ENCODE measurements at places on chromosomes 6 and 20.

GRCh38 chr6:93574299-93574698, 154.9 kb upstream of the EPHA7 start:
- no peak for DNase-seq

DNA sequence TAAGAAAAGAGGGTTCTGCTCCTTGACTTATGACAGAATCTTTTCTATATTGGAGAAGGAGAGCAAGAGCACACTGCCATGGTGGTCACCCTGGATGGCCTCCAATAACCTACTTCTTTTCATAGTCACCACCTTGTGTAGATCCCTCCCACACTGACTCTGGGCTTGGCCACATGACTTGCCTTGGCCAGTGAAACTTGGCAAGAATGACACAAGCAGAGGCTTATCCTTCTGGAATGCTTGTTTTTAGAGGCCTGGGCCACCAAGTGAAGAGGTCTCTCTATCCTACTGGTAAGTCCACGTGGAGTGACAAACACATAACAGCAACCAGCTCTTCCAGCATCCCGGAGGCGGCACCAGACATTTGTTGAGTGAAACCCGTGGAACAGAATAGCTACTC, 349.4 kb upstream of the JARID2 start:
- DNase-seq = no peak

GRCh38 chr6:55405474-55406235, 78.4 kb downstream of the GFRAL start:
- no peak for DNase-seq

DNA sequence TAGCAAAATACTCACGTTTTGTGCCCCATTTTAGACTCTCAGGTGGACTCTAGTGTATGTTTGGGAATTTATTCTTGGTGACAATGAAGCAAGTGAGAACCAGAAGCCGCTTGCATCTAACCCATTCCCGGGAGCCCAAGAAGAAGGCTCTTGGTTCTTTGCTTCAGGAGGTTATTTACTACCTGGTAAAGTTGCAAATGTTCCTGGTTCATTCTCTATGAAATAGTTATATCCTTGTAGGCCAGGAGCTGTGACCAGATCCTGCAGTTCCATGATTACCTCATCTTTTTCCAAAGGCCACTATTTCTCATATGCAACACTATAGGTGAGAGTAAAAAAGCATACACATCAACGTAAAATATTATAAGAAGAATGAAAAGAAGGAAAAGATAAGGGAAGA, 60.9 kb upstream of the FABP7 start:
- DNase-seq = no peak

DNA sequence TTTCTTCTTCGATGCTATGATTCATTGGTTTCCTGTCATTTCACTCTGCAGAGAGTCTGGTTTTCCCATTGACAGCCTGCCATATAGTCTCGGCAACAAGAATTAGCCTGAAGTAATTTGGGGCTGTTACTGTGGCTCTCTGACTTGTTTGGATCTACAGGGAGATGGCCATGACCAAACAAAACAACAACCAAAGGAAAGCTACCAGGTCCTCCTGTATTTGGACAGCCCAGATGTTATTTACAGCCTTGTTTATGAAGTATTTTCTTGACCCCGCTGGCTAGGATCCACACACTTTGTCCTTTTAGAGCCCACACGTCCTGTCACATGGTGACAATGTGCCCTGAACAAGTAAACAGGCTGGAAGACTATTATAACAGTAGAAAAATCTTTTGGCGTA, 111.4 kb upstream of the PREP start:
- no peak for DNase-seq

- DNase-seq = no peak
These were observed 18.0 kb upstream of the HLA-A start for GRCh38 chr6:29924287-29924686.

DNA sequence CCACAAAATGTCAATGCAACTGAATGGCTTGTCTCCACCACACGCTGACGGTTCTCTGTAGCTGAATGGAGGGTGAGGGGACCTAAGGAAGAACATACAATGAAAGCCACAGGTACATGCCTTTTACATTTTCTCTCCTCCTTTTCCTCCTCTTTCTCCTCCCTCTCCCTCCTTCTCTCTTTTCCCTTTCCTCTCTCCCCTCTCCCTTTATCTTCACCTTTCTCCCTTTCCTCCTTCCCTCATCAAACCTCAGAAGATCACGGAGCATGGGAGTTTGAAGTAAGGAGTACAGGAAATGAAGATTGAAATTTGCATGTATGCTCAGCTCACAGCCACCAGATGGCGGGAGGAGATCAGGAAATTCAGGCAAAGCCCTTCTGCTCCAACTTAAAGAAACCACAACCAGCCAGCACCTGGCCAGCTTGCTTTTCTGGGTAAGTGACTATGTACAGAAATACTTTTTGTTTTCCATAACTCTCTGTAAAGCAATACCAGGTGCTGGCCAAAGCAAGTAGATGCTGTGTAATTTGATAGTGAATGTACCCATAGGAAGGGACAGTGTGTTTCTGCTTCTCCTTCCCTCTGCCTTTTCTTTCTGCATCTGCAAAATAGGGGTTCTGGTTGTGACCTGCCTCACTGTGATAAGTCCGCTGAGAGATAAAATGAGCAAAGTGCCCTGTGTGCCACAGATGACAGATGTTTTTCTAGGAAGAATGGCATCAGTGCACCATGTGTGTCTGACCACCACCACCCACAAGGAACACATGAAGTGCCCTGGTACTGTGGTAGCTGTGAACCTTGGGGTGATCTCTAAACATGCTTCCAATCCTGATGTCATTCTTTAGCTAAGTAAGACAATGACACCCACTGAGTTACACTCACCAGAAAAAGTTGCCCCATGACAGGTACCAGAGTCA, 18.6 kb upstream of the FOXO3 start:
- peak; percentile 62 for DNase-seq

DNA sequence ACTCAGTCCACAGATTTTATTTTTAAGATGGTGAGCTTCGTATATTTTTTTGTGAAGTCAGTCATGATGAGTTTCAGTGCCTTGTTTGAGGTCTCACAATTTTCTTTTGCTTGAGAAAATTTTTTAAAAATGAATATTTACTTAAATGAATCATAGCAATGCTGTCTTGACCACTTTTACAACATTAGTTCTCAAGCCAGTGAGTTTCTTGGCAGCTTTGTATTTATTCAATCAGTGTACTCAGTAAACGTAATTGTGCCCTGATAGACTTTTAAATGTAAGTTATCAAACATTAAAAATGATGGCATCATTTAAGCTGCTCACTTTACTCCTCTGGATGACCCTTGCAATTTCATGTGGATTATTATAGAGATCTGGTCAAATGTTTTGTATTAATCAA, 261.4 kb downstream of the KHDC1L start:
- DNase-seq = no peak

GRCh38 chr20:535958-536357, 7.6 kb downstream of the CSNK2A1 start:
- no peak for DNase-seq

DNA sequence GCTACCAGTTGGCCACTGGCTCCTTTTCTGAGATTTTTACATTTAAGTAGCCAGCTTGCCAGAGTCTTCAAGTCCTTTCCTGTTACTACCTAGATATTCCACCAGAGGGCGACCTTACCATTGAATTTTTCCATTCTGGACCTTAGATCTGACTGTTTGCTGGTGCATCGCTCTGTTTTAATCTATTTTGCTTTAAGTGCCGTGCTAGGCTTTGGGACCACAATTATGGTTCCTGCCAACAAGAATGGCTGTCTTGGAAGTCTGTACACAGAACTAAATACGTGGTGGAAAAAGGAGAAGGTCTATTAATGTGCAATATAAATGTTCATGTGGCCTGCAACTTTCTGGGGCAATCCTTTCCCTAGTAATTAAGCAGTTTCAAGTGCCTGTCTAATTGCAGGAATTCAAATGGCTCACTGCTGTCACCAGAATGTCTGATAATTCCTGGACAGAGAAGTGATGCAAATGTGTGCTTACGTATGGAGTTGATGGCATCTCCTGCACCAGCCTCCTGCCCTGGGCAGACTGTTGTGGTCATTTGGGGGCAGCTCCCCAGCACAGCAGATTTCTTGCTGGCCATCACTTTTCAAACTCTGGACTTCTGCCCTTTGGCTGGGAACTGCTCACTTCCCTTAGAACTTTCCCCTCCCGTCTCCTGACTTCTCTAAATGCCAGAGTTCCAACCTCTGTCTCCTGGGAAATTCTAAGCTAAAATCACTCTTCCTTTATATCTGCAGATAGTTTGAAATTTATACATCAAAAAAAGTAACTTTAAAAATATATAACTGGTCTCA, 5.6 kb upstream of the HLA-DOA start:
- no peak for DNase-seq

DNA sequence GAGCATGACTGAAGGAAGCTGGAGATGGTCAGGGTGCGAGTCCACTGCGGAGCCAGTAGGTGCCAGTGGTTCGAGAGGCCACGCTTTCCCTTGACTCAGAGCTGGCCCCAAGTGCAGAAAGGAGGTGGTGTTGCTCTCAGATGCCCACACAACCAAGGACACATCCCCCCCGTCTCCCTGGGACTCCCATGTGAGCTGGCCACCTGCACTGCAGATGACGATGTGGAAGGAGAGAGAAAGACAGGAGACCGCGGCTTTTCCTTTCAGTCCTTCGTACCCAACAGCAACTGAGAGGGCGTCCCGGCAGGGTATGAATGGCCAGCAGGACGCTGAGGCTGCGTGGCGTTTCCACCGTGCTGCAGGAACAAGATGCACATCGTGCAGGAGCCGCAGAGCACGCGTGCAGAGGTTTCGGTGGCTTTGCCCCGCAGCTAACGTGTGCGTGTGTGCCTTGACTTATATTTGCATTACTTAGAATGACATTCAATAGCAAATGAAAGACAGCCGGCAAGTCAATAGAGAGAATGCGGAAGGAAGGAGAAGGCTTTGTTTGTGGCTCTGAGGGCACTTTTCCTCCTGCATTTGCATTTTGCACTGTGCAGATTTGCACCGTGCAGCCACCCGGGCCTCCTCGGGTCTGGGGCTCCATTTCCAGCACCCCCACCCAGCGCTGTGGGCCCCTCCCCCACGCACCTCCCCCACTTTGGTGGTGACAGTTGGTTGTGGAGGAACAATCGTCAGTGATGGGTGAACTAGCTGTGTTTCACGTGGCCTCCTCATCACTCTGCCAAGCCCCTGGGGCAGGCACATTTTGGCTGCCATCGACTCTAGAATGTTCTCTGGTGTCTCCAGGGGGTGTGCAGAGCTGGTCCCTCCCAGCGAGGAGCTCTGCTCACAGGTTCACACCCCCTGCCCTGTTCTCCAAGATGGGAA, 26.4 kb upstream of the BHLHE23 start:
- no peak for DNase-seq

DNA sequence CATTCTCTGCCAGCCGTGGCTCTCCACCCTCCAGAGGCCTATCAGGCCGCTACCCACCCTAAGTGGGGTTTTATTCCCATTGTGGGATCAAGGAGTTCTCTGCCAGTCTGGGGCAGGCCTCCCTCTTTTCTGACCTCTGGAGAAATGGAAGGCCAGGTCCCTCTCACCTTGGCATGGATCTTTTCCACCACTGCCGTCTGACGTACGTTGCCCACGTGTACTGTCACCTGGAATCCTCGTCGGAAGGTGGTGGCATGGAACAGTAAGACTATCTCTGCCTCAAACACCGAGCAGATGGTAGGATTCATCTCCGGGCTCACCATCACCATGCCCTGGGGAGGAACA, 7.3 kb downstream of the GTPBP2 start:
- no peak for DNase-seq

DNA sequence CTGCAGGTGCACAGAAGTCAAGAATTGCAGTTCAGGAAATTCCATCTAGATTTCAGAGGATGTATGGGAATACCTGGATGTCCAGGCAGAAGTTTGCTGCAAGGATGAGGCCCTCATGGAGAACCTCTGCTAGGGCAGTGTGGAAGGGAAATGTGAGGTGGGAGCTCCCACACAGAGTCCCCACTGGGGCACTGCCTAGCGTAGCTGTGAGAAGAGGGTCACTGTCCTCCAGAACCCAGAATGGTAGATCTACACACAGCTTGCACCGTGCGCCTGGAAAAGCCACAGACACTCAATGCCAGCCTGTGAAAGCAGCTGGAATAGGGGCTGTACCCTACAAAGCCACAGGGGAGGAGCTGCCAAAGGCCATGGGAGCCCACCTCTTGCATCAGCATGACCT, 681.4 kb downstream of the EPHA7 start:
- no peak for DNase-seq

- no peak for DNase-seq
These were observed 59.0 kb downstream of the FAM120B start for GRCh38 chr6:170365593-170365992.

- DNase-seq = no peak
These were observed 21.9 kb downstream of the SGK1 start for GRCh38 chr6:134295953-134296553.

DNA sequence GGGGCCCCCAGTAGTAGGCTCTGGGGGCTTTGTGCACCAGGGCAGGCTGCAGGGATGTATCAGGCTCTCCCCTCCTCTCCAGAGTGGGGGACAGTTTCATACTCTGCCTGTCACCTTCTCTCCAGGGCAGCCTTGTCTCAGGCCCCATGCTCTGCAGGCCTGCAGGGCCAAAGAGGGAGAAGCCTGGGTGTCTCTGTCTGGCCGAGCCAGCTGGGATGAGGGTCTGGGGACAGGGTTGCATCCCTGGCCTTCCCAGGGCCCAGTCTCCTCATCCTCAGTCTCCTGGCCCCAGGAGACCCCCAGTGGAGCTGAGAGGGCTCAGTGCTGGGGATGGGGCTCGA, 14.8 kb upstream of the IP6K3 start:
- no peak for DNase-seq

GRCh38 chr6:20061952-20062351, 150.3 kb downstream of the MBOAT1 start:
- DNase-seq = no peak

DNA sequence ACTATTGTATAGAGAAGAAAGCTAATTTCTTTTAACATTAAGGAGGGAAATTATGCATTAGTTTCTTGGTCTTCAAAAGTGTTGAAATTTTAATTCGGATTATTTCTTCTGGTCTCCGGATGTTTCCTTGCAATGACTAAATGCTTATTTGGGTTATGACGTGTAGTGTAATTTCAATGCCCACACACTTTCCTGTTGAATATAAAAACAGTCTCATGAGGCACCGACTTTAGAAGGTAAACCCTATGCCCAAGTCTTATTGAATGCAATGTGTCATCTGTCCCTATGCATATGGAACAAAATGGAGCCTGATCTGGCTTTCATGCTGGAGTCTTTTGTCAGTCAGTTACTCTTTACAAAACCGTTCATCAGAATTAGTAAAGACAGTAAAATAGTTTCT, 17.7 kb downstream of the GJA1 start:
- DNase-seq = no peak

- no peak for DNase-seq
These were observed 808.3 kb downstream of the TFAP2A start for GRCh38 chr6:9606435-9607134.

- DNase-seq = no peak
These were observed 8.1 kb downstream of the CAPN11 start for GRCh38 chr6:44166591-44167184.
